ENCODE measurements at places on chromosomes 4 and X.

DNA sequence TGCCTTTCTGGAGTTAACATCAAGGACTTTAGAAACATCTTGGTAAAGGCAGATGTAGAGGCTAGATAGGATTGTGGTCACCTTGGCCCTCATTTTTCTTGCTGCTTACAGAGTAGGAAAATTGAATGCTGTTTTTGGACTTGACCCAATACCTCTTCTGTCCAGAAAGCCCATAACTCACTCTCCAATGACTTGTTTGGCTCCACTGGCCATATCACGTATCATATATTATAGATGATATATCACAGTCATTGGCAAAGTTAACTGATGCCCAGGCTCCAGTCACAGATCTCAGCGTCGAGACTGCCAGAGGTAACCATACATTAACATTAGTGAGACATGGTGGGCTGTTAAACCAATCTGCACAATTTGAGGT, 88.1 kb upstream of the PLAC1 start:
- DNase-seq, result no peak

DNA sequence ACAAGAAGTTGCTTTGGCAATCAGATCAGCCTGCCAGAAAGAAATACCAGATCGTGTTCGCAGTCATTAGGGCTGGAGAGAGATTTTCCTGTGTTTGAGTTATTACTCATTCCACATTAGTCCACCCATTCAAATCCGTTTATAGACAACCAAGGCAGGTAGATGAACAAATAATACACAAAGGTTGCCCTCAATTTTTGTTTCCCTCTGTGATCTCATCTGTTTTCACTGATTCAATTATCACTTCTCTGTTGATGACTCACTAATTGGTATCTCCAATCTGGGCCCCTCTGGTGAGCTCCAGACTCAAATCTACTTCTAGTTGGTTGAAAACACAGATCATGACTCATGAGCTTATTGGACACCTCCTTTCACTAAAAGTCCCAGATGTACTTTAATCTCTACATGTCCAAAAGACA, 54.5 kb downstream of the CHM start:
- peak; percentile 34 for DNase-seq

DNA sequence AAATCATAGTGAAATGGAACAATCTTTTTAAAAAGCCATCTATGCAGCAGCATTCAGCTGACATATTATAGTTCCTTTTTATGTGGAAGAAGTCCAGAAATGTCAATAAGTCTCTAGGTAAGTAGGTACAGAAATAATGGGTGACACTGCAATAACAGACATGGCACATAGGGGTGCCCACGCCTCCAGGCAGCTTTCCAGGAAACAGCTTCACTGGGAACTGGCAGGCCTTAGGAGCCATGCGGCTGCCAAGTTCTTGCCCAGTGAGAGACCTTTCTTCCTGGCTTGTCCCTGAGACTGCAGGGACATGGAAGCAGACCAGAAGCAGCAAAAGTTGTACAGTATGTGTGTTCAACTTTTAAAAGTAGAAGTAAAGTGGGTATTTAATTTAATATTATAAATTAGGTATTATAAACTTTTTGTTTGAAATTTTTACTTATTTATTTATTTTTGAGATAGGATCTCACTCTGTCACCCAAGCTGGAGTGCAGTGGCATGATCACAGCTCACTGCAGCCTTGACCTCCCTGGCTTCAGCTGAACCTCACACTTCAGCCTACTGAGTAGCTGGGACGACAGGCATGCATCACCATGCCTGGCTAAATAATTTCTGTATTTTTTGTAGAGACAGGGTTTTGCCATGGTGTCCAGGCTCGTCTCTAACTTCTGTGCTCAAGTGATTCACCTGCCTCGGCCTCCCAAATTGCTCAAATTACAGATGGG, 12.1 kb upstream of the ETNPPL start:
- DNase-seq, result peak; percentile 68

GRCh38 chrX:149570668-149571067, 16.6 kb downstream of the MAGEA9B start:
- peak; percentile 72 for DNase-seq

GRCh38 chrX:147378767-147379166, 533.0 kb upstream of the FMR1 start:
- DNase-seq, result no peak

- no peak for DNase-seq
Observed at GRCh38 chr4:185017964-185018772, at the start of gene HELT. HELT (plus strand) TSS chr4:185018490; CDS start chr4:185018929, 439 bp downstream.

Data from MCF 10A (cell line).